ENCODE measurements at places on chromosomes 2 and 18.
A peak's percentile ranks its signal among the peaks of the same experiment; 100 is the strongest.

DNA sequence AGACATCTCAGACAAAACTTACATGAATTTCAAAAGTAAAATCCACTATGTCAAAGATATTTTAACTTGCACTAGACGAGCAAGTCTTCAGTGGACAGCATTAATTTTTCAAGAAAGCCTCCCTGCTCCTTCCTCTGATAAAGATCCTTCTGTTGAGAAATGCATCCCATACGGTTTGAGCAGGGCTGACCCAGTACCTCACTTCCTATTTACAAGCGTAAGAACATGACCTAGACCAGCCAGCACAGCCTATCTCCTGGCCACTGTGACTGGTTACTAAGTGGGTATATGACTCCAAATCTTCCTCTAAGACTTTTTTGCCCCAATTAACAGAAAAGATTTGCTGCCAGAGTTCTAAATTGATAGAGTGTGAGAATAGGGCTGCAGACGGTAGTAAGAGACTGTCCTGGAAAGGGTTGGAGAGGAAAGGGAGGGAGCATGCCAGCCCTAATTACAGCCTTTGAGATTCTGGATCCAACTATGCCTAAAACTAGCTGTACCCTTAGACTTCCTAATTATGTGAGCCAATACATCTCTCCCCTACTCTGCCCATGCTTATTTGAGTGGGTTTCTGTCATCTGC, 108.4 kb downstream of the PRELID3A start:
- DNase-seq, result no peak

- no peak for DNase-seq
Observed at GRCh38 chr2:231169488-231169887, 28.9 kb upstream of the ARMC9 start.

GRCh38 chr18:40769786-40770185, 1185.2 kb upstream of the PIK3C3 start:
- DNase-seq, result no peak

GRCh38 chr2:215914054-215914776, 99.1 kb downstream of the MREG start:
- DNase-seq, result no peak

DNA sequence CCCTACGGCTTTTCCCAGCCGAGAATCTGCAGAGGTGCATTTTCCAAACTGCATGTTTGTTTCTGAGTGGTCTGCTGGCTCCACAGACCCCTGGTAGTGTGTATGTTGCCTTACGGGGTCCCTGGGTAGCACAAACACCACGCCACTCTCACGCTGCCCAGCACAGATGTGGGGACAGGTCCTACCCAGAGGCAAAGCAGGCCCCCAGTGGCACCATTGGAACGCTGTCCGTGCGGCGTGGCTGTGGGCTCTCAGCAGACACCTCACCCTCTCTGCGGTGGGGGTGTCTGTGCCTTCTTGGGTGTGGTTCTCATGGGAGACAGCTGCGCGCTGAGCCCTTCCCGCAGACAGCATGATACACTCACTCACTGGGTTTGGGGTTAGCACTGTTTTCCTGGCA, 137.4 kb downstream of the NFATC1 start:
- DNase-seq, result no peak

- DNase-seq, result no peak
Observed at GRCh38 chr18:27778441-27778840, 398.5 kb downstream of the CDH2 start.

DNA sequence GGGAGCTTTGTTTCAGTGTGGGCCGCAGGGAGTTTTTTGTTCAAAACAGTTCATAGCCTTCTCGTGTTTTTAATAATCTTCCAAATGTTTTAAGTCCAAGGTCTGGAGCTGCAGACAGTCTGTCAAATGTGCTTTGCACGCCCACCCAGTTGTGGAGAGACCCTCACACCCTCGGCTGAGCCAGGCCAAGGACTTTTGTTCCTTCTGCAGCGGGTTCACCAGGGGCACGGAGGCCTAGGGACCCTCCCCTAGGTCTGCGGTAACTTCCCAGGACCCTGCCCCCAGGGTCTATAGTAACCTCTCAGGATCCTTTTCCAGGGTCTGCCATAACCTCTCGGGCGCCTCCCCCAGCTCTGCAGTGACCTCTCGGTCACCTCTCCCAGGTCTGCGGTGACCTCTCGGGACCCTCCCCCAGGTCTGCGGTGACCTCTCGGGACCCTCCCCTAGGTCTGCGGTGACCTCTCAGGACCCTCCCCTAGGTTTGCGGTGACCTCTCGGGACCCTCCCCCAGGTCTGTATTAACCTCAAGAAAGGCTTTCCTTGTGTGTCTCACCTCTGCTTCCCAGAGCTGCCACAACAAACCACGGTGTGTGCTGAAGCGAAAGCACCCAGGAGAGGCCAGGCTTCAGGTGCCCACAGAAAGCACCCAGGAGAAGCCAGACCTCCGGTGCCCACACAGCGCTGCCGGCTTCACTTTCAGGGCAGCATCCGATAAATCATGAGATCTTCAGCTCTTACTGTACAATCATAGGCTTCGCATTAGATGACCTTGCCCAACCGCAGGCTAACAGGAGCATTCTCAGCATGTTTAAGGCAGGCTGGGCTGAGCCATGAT, 301.9 kb upstream of the SALL3 start:
- DNase-seq, result no peak

DNA sequence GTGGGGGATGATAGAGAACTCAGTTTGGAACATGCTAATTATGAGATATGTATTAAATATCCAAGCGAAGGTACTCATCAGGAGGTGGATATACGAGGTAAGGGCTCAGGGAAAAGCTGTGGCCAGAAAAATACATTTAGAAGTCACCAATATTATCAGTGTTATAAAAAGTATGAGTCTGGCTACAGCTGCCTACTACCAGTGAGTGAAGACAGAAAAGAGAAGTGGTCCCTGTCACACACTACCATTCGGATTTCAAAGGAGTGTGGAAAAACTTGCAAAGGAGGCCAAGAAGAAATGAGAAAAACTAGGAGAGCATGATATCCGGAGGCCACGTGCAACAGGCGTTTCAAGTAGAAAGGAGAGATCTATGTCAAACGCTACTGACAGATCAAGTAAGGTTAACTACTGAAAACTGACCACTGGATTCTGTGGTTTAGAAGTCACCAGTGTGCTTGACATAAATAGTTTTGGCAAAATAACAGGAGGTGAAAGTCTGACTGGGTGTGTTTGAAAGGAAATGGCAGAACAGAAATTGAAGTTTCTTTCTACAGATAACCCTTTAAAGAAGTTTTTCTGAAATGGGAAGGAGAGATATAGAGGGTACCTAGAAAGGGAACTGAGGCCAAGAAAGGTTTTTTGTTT, 118.7 kb upstream of the DNMT3A start:
- DNase-seq, result no peak

DNA sequence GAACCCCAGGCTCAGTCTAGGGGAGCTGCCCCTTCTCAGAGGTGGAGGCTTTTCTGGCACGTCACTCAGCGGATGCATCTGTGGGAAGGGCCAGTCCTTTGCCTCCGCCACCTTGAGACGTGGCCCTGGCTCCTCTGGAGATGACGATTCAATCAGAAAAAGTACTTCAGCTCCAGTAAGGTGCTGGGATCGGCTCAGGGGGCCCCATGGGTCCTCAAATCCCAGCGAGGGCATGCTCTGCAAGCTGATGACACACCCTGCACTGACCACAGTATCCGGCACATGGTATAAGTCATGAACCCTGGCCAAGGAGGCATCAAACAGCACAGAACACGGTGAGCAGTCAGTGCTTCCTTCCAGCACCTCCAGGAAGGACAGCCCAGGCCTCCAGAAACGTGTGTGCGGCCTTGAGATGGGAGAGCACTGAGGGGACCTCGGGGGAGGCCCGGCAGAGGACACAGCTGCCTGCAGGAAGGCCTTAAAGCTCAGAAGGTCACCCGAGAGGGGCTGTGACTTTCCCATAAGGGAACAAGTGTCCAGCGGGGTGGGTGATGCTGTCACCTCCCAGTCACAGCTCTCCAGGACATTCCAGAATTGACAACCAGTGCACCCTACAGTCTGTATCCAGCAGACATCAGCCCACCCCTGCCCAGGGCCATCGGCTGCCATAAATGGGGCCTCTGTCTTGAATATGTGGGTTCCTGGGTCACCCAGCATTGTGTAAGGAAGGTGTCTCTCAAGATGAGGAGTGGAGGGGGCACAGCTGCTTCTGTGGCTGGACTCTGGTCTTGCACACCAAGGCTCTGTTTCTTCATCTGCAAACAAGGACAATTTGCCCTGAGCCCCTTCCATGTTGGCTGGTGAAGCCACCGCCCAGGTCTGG, 205.8 kb downstream of the NDUFA10 start:
- peak; percentile 16 for DNase-seq

DNA sequence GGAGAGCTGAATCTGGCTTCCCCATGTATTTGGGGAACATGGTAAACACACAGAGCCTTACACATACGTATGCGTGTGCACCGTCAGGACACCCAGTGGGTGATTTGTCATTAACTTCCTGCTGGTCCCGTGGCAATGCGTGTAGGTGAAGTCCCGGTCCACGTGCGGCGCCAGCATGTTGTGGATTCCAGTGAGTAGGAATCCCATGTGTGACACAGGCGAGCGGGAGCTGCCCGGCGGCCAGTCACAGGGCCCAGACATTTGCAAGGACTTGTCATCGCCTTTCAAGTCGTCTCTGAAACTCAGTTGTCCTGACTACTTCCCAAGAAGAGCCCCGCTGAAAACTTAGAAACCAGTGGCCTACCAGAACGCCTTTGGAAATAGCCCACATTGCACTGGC, 102.0 kb downstream of the RNF144A start:
- peak; percentile 9 for DNase-seq

DNA sequence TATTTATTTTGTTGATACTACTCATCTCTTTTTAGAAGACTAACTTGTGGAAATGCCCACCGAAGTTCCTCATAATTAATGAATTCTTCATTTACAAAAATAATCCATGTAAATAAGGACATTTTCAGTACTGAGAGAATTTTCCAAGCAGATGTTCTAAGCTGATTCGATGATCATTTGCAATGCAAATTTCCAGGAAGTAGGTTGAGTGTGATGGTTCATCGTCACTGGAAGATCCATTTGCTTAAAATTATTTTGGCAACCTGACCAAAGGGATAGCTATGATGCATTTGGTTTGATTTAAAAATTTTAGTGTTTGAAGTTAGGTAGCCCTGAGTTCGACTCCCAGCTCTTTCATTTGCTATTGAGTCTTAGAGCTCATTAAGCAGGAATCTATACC, 257.3 kb upstream of the RASGRP3 start:
- DNase-seq, result no peak

- no peak for DNase-seq
Observed at GRCh38 chr18:5500158-5500939, 43.4 kb downstream of the EPB41L3 start.

DNA sequence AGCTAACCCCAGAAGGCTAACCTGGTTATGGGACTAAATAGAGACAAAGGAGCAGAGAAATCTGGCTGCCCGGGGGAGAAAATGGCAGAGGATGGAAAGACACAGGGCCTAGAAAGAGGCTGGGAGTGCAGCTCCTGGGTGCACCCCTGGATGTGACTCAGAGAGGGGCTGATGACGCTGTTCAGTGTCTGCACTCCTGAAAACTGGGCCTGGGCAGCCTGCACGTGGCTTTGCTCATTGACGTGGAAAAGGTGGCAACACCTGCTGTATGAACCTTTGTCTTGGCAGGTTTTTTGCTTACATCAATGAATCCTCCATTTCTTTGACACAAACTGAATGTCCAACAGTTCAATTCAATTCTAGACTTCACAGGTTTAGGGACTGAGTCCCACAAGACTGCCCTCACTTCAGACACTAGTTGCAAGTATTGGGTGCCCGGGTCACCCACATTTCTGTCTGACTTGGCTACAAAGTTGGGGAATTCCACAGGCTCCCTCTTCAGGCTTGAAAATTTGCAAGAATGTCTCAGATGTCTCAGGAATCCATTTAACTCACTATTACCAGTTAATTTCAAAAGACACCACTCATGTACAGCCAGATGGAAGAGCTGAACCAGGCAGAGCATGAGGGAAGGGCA, 47.3 kb upstream of the PUM2 start:
- DNase-seq, result no peak

GRCh38 chr18:45349019-45349418, 266.3 kb upstream of the SLC14A2 start:
- no peak for DNase-seq

- DNase-seq, result no peak
Observed at GRCh38 chr2:65199891-65200290, 27.7 kb upstream of the ACTR2 start.

- DNase-seq, result no peak
Observed at GRCh38 chr2:186582698-186583097, 7.2 kb upstream of the ITGAV start.

GRCh38 chr18:30860741-30861140, 181.8 kb downstream of the DSC3 start:
- DNase-seq, result no peak

DNA sequence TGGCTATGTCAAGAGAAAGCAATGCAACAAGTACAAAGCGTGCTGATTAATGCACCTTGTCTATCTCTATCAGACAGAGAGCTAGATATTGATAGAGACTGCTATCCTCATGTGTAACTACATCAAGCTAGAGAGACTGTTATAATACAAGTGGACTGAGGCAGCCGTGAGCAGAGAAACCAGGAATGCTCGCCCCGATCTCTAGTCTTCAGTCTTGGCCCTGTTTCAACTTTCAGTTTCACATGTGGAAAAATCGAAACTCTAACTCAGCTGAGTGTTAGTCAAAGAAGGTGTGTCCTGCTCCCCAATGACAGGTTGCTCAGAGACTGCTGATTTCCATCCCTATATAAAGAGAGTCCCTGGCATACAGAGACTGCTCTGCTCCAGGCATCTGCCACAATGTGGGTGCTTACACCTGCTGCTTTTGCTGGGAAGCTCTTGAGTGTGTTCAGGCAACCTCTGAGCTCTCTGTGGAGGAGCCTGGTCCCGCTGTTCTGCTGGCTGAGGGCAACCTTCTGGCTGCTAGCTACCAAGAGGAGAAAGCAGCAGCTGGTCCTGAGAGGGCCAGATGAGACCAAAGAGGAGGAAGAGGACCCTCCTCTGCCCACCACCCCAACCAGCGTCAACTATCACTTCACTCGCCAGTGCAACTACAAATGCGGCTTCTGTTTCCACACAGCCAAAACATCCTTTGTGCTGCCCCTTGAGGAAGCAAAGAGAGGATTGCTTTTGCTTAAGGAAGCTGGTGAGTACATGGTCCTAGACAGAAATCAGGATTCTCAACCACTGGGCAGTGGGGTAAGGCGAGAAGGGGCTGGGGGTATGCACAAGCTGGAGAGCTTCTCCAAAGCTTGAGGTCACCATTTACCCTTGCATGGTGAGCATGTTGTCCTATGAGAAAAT, at the start of gene RSAD2:
Gene RSAD2 (plus strand): TSS at position 376 of the 903 bp plus-strand sequence. CDS start 24 bp downstream, at position 400.
- DNase-seq, result no peak

GRCh38 chr2:163247156-163247846, 408.7 kb upstream of the KCNH7 start:
- no peak for DNase-seq

DNA sequence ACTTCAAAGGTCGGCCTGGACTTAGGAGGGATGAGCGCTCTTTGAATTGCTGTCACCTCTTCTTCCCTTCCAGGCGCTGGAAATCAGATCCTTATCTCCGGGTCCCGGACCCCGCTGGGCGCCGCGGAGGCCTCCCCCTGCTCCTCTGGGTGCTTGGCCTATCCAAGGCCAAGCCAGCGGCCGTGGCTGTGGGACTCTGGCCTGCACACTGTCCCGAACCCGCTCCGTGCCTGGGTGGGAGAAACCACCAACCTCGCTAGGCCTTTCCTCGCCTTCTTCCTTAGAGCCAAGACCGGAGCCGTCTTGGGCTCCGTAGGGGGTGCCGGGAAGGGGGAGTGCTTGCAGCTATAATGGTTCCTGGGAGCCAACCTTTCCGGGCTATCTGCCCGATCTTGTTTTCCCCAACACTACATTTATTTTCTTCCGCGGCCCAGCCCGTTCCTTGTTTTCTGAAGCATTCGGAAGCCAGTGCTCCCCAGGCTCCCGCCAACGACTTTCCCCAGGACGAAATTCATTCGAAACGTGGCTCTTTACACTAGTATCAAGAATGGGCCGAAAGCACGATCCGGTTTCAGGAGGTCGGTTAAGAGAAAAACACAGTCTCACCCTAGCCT, 2.4 kb downstream of the OSR1 start:
- DNase-seq, result no peak

Measured in right hindlimb (tissue), 1 donor.